ENCODE measurements at places on chromosomes 5 and 9. TPM values are rescaled to one million over a fixed set of nuclear protein-coding genes. Genes with fewer than 3 reads are reported as not detected.

GRCh38 chr5:108541836-108542235 is 159.9 kb upstream of the FBXL17 start:
- no peak overlapping the region for H3K27ac ChIP-seq
- no peaks in the 10 kb centered on the region for H3K4me1 ChIP-seq
- H3K36me3 ChIP-seq, result no peaks in the 10 kb centered on the region
- H3K27me3 ChIP-seq, result no peaks in the 10 kb centered on the region
- no peak overlapping the region for H3K4me3 ChIP-seq

C5orf58 gene
- total RNA-seq, result not detected

- H3K4me3 ChIP-seq, result no peak overlapping the region
- peaks cover 9% of the 10 kb centered on the region for H3K27me3 ChIP-seq
- no peaks in the 10 kb centered on the region for H3K4me1 ChIP-seq
- no peaks in the 10 kb centered on the region for H3K36me3 ChIP-seq
- no peak for DNase-seq
- no peak overlapping the region for H3K27ac ChIP-seq
Measured at GRCh38 chr9:16873126-16873802, 2.8 kb upstream of the BNC2 start.

PTAR1 gene
- 46.4 TPM for total RNA-seq

INVS gene
- 22.3 TPM for total RNA-seq

GRCh38 chr5:10539687-10539998 is 24.2 kb upstream of the ANKRD33B start:
- no peaks in the 10 kb centered on the region for H3K36me3 ChIP-seq
- H3K4me1 ChIP-seq, result peaks cover 24% of the 10 kb centered on the region
- H3K27ac ChIP-seq, result no peak overlapping the region
- no peak overlapping the region for H3K4me3 ChIP-seq
- DNase-seq, result no peak
- peaks cover 6% of the 10 kb centered on the region for H3K27me3 ChIP-seq

Data from lower lobe of right lung (tissue), 2 donors.